ENCODE measurements at places on chromosomes 2 and 18.

DNA sequence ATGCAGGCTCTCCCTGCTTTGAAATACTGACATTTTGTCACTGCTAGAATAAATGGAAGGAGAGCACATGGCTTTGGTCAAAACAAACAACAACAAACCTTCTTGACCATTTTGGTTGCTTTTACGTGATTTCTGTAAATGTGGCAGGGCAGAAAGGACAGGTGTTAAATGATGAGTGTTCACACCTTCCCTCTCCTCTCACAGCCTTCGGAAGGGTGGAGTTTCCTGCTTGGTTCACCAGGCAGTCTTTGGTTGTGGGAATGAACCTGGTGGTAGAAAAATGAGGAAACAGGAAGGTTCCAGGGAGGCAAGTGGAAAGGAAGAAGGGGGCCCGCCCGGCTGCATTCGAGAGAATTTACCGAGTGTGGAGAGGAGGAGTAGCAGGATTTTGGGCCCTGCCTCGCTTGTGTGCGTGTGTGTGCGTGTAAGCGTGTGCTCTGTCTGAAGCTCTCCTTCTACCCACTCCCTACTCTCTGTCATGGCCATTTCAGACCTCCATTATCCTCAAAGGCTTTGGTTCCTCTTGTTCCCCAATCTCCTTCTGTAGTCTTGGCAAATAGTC is 23.7 kb upstream of the SPP2 start:
- no peak for DNase-seq

- no peak for DNase-seq
These were observed 98.8 kb upstream of the MMADHC start for GRCh38 chr2:149686136-149687051.

DNA sequence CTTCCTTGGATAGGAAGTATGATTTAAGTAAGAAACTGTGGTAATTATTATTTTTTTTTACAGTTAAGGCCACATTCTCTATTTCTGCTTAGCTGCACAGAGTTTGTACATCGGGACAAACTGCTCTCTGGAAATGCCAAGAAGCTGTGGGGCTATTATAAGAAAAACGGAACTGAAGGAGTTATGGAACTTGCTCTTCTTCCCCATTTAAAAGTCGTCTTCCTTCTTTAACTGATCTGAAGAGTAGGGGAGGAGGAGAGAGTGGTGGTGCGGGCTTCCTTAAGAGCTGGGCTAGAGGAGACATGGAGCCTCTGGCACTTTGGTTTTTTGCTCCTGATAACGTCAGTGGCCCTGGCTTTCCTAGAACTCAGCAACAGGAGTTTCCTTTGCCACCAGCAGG is 54.4 kb downstream of the RAB31 start:
- no peak for DNase-seq

- DNase-seq: no peak
These were observed 84.7 kb downstream of the EHD3 start for GRCh38 chr2:31318361-31319336.

- no peak for DNase-seq
These were observed 32.8 kb downstream of the TACR1 start for GRCh38 chr2:75166491-75166890.
